Non-pigmented ciliary epithelial cell (primary cell): ENCODE measurements at places on chromosomes 5 and 9.

GRCh38 chr5:58015175-58015574 is 444.7 kb downstream of the PLK2 start:
- no peak for DNase-seq

DNA sequence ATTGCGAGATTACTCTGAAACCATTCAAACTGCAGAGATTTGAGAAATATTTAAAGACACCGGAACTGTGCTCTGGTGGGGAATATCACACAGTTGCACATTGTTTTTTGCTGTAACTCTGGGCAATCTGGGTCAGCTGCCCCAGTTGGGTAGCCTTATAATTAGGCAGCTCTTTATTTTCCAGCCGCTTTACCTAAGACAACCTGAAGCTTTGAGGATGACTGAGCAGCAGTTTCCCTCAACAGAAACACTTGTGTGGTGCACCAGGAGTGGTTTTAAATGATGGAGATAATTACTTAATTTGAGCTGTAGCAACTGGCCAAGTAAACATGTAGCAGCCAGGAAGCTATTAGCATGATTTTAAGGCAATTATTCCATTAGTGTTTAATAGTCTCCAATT is 2.9 kb downstream of the PLCXD3 start:
- DNase-seq = no peak

- no peak for DNase-seq
Observed at GRCh38 chr5:6431214-6432195, 17.2 kb upstream of the UBE2QL1 start.

DNA sequence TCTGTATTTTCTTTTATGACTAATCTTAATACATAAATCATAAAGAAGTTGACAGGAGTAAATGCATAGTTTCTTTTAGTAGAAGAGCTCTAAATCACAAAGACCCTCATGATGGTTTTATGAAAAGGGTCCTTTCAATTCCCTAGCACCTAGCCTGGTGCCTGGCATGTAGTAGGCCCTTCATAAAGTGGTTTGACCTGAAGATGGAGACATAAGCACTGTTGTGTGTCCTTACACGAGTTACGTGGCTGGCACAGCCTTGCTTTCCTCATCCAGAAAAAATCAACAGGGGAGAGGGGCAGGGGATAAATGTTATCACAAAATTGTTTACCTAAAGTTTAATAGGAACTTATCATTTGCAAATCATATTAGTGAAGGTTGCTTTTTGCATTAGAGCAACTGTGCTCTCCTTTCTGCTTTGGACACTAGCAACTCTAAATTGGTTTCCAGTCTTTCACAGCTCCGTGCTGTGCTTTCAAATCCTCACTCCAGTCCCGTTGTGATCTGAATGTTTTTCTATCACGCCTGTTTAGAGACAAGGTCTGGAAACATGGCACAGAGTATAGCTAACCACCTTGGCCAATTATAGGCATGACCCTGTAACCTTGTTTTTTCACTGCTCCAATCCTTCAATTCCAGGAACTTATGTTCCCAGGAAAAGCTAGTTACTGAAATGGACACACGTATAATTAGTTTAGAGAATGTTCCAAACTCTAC is 55.7 kb downstream of the ARL15 start:
- DNase-seq = no peak

DNA sequence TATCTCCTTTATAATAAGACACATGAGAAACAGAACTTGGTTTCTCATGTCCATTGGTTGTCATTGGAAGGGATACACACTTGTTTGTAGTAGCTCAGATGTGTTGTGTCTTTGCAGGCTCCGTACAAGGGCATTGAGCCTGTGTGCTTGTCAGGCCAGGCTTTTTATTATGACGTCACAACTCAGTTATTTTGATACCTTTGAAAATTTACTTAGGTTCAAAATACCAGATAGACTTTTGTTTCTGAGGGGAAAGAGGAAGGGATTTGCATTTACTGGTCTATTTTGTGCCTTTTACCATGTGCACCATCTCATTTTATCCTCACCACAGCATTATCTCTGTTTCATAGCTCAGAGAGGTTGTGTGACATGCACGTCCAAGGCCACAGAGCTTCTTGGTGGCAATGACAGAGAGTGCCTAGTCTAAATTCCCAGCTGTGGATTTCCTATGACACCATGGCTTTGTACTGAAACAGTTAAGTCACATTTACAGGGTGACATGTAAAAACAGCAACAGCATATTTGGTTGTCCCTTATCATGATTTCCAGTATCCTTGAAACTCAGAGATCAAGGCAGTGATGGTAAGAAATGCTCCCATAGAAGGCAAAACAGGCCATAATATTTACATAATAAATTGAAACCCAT is 268.7 kb downstream of the AOPEP start:
- no peak for DNase-seq

DNA sequence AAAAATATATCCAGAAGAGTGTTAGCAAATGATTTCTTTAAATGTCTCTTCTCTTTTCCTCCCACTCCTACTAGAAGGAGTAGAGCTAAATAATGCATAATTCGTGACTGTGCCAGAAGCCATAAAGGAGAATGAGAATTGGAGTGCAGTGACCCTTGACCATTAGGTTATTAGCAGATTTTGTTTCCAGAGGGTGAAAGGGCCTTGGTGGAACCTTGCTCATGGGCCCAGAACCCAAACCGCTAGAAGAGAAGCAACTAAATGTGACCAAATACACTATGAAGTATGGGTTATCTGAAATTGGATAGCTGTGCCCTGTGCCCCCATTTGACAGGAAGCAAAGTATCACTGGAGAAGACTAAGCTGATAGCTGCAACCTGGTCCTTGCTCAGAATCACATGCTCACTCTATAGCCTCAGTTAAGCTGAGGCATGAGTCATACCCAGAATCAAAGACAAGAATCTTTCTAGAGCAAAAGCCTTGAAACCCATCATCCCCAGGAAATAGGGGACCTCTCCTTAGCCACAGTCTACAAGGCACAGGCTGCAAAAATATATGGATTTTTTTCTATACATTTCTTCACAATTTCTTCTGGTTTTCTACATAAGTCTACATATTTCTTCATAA is 36.3 kb downstream of the CAPSL start:
- no peak for DNase-seq

DNA sequence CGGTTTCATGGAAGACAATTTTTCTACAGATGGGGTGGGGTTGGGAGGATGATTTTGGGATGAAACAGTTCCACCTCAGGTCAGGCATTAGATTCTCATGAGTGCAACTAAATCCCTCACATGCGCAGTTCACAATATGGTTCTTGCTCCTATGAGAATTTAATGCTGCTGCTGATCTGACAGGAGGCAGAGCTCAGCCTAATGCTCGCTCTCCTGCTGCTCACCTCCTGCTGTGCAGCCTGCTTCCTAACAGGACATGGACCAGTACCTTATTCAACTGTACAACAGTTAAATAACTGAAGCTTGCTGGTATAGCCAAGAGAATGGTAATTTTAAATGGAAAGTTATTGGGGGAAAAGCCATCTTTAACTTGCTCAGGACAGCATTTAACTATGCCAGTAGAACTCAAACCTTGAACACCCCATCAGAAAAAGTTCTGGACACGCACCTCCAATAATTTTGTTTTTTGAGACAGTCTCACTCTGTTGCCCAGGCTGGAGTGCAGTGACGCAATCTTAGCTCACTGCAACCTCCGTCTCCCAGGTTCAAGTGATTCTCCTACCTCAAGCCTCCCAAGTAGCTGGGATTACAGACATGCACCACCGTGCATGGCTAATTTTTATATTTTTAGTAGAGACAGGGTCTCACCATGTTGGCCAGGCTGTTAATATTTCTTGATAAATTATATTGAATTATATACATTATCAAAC is 27.7 kb downstream of the HMGCR start:
- no peak for DNase-seq

DNA sequence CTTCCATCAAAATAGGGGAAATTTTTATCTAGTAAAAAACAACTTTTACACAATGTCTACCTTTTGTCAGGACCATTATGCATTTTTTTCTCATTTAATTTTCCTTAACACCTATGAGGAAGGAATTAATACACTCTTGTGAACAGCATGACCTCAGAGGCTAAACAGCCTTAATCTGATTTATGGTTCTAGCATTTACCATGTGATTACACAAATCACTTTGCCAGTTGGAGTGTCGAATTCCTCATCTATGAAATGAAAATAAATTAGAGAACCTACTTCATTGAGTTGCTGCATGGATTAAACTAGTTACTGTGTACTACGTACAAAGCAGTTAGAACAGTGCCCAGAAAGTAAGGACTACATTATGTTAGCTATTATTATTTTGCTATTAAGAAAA is 187.7 kb upstream of the MPDZ start:
- DNase-seq = no peak

GRCh38 chr9:126623667-126624478 is 10.1 kb downstream of the LMX1B start:
- no peak for DNase-seq

GRCh38 chr9:132662152-132662945 is 7.4 kb downstream of the DDX31 start:
- DNase-seq = no peak

DNA sequence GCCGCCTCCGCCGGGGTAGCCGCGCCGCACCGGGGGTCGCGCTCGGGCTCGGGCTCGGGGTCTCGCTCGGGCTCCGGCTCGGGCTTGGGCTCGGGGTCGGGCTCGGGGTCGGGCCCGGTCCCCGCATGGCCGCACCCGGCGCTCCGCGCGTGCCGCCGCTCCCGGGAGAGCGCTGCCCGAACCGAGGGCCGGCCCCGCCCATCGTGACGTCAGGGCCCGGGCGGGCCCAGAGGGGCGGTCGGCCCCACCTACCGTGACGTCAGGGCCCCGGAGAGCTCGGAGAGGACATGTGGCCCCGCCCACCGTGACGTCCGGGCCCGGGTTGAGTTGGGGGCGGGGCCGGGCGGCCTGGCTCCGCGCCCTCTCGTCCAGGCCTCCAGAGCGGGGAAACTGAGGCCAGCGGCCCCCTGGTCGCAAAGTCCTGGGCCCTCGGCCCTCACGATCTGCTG is at the start of gene NSMF:
Gene NSMF (minus strand): TSS at position 183 of the 449 bp plus-strand sequence. CDS start 232 bp downstream, outside the sequence.
- no peak for DNase-seq

DNA sequence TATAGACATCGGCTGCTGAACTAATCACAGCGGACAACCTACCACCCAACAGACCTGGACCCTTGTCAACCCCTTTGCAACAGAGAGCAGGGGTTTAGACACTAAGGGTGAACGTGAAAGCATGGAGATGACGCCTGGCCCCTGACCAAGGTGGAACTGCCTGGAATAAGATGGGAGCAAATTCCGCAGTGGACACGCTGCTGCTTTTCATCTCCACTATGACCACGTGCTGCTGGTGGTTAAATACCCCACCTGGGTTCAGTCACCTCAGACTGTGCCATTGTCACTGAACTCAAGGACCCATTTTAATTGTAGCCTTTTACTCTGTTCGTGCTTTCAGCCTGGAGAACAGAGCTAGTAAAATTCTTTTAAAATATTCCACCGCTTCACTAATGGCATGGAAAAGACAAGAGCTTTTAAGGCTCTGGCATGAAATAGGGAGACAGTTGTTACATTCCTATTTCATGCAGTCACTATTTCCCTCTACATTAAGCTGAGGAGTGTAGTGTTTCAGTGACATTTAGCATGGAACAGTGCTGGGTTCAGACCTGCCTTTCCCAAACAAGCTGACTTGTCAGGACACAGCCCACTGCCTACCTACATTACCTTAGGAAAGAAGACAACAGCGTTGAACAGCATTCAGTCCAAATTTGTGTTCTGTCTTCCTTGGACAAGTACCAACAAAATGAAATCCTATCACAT is 96.8 kb downstream of the ANKRD18B start:
- peak; percentile 52 for DNase-seq

- DNase-seq = no peak
Observed at GRCh38 chr5:6043491-6044310, 334.6 kb downstream of the MED10 start.

GRCh38 chr5:162911873-162912272 is 525.5 kb upstream of the CCNG1 start:
- no peak for DNase-seq

DNA sequence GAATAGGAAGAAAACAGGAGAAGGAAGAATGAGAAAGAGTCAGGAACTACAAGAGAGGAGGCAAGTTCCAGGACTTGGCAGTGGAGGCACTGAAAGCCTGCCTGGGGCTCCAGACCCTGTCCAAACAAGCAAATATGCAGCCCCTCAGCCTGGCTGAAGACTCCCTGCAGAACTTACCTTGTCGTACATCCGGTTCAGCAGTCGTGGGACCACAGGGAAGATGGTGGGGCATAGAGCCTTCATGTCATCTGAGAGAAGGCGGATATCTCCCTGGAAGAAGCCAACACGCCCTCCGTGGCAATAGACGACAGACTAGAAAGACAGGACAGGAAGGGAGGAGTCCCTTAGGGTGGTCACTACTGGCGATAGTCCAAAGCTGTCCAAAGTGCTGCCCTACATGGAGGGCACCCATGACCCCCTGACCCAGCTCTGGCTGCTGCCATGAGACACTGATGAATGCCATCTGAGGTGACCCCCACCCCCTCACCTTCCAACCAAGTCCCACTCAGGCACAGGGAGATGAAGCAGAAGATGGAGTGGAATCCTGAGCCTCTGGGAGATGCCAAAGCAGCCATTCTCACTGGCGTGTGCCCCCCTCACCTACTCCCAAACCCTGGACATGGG is 27.7 kb upstream of the MEIKIN start:
- DNase-seq = no peak

- no peak for DNase-seq
Observed at GRCh38 chr5:159765135-159765433, 151.2 kb upstream of the ADRA1B start.

GRCh38 chr9:123312306-123312877 is 43.6 kb upstream of the CRB2 start:
- no peak for DNase-seq

- no peak for DNase-seq
Observed at GRCh38 chr5:2738156-2738699, 13.2 kb downstream of the IRX2 start.

DNA sequence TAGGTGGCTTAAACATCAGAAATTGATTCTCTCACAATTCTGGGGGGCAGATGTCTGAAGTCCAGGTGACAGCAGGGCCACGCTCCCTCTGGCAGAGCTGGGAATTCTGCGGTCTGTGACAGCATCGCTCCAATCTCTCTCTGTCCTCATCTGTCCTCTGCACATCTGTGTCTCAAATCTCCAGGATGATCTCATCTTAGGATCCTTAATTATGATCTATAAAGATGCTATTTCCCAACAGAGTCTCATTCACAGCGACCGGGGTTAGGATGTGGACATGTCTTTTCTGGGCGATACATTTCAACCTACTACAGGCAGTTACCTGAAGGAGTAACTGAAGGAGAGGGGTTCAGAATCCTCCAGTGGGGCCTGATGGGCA is 31.4 kb downstream of the ANKRD33B start:
- no peak for DNase-seq

- DNase-seq = no peak
Observed at GRCh38 chr9:23538461-23539003, 287.5 kb downstream of the ELAVL2 start.

DNA sequence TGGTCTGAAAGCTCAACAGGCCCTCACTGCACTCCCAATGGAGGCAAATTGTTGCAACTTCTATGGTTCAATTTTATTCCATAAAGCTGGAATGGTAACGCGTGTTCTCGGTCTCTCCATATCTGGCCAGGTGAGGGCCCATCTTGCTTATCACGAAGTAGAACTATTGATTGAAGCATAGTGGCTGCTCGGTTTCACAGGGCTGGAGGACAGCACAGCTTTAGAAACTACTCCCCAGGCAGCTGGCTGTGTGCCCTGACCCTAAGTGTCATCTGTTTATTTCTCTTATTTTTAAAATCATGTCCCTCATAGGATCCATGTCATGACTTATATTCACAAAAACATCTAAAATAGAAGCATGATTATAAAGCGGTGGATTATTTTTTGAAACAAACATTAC is 223.4 kb downstream of the NPR3 start:
- no peak for DNase-seq

- DNase-seq = no peak
Observed at GRCh38 chr5:116374434-116374852, 200.2 kb downstream of the SEMA6A start.

- DNase-seq = no peak
Observed at GRCh38 chr9:20504930-20505329, 117.4 kb downstream of the MLLT3 start.
